DMS53 (cell line): ENCODE measurements at places on chromosomes 3 and 15.

DNA sequence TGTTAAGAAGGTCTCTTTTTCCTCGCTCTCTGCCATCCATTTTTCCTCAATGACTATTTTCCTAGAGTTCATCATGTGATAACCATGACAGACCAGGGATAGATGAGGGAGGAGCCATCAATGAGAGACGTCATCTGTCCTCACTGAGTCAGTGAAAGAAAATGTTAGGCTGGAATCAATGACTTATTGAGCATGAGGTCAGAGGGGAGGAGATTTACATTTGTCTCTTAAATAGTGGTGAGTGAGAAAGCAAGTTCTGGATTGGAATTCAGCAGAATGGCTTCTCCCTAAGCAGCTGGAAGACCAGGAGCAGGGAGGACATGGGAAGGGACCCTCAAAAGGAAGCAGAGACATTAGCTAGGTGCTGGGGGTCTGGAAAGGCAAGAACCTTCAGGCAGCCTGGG is 28.2 kb upstream of the USP3 start:
- peak; percentile 25 for DNase-seq

GRCh38 chr3:30962493-30962892 is 68.0 kb upstream of the GADL1 start:
- DNase-seq, result no peak

GRCh38 chr3:112654492-112654891 is 13.5 kb upstream of the CCDC80 start:
- no peak for DNase-seq

DNA sequence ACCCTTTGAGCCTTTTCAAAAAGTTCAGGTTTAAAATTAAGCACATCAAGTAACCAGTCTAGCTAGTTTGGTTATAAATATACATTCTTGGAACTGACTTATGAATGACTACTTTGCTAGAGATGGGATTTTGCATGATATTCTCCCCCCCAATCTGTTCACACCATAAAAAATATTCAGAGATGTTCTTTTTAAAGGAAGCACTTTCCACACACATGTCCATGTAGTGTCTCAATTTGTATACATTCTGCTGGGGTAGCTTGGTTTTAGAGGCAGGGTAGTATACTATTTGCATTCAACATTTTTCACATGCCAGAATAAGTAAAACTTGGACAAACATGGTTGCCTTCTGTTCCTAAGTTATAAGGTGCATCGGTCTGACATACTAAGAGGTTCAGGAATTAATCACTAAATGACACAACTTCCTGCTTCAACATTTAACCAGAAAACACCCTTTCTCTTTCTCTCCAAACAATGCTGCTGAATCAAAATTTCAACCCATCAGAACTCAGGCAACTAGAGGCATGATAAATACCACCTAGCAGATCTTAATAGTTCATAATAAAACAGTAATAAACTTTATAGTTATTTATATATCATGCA is 57.0 kb downstream of the SUMF1 start:
- no peak for DNase-seq

- DNase-seq, result no peak
Measured at GRCh38 chr3:40923143-40923542, 276.2 kb upstream of the CTNNB1 start.

GRCh38 chr15:27787931-27788330 is 311.2 kb downstream of the OCA2 start:
- no peak for DNase-seq

- no peak for DNase-seq
Measured at GRCh38 chr3:81433675-81434074, 327.8 kb downstream of the GBE1 start.

DNA sequence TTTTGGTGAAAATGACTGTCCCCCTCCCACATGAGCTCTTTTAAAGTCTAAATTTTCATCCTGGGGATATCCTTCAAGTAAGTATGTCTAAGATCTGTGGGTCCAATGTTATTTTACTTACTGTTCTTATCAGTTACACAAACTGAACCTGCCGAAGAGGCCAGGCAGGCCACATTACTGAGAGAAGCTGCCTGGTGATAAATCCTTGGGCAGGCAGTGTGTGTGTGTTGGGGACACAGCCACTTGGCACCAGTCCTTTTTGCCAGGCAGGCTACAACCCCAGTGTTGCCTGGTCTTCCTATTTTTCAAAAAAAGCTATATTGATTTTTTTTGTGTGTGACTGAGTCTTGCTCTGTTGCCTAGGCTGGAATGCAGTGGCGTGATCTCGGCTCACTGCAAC is 50.6 kb upstream of the RASA2 start:
- DNase-seq, result no peak

GRCh38 chr15:56964182-56964581 is 45.7 kb downstream of the TCF12 start:
- no peak for DNase-seq
